ENCODE measurements at places on chromosomes 6 and 20.

DNA sequence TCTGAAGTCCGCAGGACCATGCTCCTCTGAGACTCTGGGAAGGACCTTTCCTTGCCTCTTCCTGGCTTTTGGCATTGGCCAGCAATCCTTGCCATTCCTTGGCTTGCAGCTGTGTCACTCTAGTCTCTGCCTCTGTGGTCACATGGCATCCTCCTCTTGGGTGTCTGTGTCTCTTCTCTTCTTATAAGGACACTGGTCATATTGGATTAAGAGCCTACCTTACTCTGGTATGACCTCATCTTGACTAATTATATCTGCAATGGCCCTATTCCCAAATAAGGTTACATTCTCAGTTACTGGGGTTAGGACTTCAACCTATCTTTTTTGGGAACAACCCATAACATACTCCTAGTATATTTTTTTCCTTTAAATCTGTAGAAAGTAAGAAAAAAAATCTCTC is 49.9 kb upstream of the GTSF1L start:
- DNase-seq: no peak

GRCh38 chr6:37648465-37649330 is 49.0 kb downstream of the MDGA1 start:
- DNase-seq: peak; percentile 21

DNA sequence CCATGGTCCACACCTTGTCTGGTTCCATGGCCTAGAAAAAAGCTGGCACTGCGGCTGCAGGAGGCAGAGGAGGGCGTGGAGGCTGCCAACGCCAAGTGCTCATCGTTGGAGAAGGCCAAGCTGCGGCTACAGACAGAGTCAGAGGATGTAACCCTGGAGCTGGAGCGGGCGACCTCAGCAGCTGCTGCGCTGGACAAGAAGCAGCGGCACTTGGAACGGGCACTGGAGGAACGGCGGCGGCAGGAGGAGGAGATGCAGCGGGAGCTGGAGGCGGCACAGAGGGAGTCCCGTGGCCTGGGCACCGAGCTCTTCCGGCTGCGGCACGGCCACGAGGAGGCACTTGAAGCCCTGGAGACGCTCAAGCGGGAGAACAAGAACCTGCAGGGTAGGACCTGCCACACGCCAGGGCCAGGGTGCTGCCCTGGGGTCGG is 43.4 kb downstream of the MYH7B start:
- DNase-seq: no peak

DNA sequence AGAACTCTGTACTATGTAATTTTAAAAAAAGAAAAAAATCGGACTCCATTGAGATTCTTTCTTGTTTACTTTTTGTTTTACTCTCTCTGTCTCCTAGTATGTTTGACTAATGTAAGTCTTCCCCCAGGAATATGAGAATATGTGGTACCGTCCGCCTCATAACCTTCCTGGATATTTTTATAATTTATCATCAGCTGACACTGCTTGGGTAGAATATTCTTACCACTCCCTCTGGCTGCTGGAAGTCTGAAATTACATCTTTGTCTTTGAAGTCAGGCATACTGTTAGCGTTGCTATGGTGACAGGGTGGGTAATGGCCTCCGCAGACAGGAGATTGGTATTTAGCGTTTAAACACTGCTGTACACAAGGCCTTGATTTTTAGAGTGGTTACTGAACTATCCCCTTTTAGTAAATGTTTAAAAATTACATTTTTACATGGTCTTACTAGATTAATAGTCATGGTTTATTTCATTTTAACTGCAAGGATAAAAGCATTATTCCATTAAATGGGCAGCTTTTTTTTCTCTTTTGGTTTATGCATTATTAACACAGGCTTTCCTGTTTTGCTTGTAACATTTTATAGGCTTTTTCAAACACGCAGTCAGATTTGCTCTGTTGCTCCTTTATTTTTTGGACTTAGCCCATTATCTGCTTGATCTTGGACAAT is 176.4 kb downstream of the ARID1B start:
- DNase-seq: peak; percentile 31

- peak; percentile 88 for DNase-seq
These were observed 32.7 kb downstream of the CD109 start for GRCh38 chr6:73728548-73729205.

DNA sequence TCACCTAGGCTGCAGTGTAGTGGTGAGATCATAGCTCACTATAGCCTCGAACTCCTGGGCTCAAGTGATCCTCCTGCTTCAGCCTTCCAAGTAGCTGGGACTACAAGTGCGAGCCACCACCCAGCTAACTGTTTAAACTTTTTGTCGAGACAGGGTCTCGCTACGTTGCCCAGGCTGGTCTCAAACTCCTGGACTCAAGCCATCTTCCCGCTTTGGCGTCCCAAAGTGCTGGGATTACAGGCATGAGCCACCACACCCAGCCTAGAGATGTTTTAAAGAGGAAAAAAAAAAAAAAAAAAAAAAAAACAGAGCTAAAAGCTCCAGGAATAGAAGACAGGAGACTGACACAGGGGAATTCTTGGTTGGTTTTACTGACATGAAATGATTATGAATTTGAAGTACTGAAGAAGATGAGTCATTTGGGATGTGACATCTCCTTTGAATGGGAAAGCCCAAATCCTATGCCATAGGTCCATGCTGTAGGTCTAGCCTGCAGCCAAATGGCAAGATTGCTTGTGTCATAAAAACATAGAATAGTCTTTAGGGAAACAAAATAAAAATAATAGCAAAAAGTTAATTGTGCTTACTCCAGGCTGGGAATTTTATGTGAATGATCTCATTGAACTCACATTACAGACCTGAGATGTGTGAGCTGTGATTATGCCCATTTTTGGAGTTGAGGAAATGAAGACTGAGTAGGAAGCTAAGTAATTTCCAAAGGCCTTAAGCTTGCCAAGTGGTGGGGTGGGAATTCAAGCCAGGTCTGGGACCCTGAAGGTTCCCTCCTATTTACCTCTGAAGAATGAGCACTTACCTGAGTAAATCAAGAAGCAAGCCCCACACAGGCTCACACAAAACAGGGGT is 24.3 kb upstream of the NHSL1 start:
- DNase-seq: no peak

DNA sequence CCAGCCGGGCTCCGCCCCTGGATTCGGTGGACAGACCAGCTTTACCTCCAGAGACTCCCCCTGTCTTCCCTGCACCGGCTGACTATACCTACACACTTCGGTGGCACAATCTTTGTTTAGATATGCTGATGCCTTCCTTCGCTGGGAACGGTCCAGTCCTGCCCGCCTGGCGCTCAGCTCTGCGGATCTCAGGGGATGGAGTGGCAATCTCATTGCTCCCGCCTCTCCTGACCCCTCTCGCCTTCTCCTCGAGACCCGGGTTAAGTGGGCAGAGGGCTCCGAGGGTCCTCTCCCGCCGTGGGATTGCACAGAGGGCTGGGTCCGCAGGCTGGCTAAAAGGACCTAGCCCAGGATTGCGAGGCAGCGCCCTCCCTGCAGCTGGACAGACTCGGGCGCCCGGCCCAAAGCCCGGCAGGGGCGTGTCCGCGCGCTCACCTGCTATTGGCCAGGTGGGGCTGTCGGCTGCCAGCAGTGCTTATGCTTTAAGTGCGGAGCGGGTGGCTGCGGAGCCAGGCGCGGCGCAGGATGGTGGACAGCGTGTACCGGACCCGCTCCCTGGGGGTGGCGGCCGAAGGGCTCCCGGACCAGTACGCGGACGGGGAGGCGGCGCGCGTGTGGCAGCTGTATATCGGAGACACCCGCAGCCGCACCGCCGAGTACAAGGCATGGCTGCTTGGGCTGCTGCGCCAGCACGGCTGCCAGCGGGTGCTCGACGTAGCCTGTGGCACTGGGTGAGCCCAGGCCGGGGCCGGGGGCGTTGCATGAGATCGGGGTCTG is at the start of gene GNMT:
Gene GNMT, plus strand, starts transcription at position 512 of the 777 bp plus-strand sequence. Its CDS starts 14 bp downstream, at position 526.
- no peak for DNase-seq

DNA sequence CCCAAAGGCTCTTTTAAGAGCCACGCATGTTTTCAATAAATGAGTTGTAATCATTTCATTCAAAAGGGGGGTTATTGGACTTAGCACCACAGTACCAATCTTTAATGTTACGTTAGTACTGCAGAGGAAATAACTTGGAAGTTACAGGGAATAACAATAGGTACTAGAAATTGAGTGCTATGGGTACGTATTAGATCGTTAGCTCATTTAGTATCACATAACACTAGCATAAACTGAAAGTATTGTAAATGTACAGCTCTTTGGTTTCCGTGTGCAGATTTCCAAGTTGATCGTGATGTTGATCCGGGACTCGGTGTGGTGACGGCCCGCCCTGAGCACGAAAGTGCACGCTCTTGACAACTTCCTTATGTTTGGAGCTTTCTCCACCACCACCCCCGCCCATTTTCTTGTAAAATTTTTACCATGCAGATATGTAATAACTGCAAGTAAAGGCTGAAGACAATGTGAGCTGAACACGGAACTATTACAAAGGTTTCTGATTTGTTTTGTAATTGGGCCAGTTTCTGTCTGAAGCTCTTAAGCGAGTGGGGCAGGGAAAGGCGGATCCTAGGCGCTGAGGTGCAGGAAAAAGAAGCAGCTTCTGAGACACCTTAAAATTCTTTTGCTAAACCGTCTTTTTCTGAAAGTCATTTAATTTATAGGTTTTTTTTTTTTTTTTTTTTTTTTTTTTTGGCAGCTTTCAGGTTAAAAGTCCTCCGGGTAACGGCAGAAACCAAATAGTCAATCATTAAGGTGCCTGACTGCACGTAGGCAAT is 71.5 kb downstream of the HFE start:
- DNase-seq: peak; percentile 77

- no peak for DNase-seq
These were observed 68.9 kb upstream of the FUT9 start for GRCh38 chr6:95946906-95947305.

Data from activated CD4-positive, alpha-beta T cell treated with anti-CD3 and anti-CD28 coated beads, Interleukin-2, amount 50 U/mL, for 16 hours (primary cell).